ENCODE measurements at places on chromosomes 5 and 9.

DNA sequence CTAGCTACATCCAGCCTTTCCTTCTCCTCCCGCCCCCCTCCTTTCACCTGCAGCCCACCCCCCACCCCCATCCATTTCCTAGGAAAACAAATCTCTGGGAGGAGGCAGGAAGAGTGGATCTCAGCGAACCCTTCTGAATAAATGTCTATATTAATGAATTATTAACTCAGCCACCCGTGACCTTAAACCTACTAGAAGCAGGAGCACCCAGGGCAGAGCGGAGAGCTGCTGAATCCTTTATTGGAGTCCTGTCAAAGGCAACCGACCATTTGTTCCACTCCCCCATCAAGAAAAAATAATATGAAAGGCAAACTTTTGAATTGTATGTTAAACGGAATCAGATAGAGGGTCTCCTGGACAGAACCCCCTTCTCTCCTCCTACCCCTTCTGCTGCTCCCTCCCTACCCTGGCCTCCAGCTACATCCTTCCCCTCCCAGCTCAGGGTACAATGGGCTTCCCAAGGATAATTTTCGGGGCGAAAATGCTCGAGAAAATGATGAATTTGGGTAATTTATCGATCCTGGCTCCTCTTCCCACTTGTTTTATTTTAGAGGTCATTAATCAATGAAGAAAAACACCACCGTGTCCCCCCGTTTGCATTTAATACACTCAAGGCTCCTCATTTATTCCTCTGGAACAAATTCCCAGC is 3.3 kb upstream of the PRDM6 start:
- DNase-seq = no peak

DNA sequence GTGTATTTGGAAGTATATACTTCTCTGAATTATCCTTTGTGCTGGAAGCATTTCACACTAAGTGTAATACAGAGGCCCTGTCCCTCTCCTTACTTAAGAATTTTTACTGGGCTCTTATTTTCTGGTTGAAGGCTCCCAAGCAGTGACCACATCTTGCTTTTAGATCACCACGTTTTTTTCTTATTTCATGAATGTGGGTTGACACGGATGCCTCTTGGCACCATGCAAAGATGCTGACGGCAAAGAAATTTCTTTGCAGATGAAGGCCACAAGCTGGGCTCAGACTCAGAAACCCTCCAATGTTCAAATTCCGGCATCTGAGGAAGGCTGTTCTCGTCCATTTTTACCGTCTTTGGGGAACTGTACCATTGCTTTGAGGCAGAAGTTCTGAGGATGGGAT is 168.5 kb downstream of the HMHB1 start:
- DNase-seq = no peak

DNA sequence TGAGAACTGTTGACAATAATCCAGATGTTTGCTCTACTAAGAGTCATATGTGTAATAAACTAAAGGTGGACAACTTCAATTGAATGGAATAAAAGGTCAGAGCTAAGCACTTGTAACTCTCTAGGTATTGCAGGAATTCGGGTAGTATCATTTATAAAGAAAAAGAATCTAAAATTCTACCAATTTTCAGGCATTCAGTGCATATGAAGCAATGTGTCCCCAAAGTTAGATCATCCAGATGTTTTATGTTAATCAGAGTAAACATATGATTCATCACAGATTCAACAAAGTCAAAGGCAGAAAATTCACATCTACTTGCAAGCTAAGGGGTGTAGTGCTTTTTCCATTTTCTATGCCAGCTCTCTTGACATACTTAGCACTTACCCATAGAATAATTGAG is 477.1 kb downstream of the PDE4D start:
- DNase-seq = no peak

DNA sequence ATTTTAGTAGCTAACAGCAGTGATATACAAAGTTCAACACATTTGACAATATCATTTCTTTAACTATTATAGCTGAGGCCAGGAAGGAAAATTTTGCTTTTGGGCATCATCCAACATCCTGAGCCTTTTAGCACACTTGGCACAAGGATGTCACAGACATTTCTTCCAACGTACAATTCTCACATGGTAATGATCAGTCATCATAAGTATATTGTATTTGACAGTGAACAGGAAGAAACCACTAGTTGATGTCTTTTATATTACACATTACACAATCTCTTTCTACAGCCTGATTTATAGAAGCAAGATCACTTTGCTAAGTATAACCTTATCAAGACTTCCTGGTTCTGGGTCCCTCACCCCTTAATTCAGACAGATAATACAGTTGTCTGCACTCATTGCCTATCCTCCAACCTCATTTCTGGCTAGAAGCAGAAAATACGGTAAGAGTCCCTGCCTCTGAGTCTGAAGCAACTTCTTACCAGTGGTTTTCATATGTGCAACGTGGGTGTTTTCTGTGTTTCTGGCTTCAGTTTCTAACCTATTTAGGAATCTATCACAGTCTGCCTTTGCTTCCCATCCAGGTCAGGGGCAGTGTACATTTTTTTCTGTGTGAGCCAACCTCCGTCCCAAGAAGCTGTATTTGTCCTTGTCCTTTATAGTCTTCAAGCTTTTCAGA is 167.8 kb downstream of the PAM start:
- no peak for DNase-seq

- no peak for DNase-seq
These were observed 1.8 kb downstream of the HACD4 start for GRCh38 chr9:21029661-21030060.

- no peak for DNase-seq
These were observed 16.6 kb downstream of the POU5F2 start for GRCh38 chr5:93724791-93725190.

GRCh38 chr9:79974806-79975422 is 403.1 kb downstream of the TLE4 start:
- DNase-seq = no peak

GRCh38 chr9:93222890-93223259 is 38.9 kb downstream of the WNK2 start:
- no peak for DNase-seq

DNA sequence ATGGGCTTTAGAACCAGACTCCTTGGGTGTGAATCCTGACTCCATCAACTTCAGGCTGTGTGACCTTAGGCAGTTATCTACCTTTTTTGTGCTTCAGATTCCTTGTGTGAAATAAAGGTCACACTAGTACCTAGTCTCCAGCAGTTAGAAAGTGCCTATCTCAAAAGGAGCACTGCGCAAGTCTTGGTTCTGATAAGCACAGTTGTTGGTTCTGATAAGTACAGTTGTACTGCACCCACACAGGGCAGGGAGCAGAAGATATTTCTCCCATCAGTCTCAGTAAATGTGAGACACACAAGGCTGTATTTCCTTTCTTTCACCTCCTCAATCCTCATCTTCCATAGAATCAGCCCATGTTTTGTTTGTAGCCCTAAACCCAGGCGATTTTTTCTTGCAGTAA is 116.6 kb upstream of the DPYSL3 start:
- no peak for DNase-seq

DNA sequence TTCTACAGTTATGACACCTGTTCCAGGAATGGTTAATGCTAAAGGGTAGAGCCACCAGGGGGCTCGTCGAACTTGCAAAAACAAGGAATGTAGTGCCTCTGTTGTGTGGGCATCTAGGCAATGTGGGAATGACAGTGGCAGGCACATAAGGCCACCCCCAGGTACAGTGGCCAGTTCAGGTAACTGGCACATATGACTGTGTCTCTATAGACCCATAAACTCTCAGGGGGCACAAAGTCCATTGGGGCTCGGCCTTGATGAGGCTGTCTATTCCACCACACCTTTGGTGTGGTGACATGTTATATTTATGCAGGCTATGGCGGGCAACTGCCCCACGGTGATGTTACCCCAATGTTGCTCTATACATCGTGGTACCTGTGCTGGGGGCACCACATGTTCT is 59.6 kb upstream of the FAM120A start:
- no peak for DNase-seq

DNA sequence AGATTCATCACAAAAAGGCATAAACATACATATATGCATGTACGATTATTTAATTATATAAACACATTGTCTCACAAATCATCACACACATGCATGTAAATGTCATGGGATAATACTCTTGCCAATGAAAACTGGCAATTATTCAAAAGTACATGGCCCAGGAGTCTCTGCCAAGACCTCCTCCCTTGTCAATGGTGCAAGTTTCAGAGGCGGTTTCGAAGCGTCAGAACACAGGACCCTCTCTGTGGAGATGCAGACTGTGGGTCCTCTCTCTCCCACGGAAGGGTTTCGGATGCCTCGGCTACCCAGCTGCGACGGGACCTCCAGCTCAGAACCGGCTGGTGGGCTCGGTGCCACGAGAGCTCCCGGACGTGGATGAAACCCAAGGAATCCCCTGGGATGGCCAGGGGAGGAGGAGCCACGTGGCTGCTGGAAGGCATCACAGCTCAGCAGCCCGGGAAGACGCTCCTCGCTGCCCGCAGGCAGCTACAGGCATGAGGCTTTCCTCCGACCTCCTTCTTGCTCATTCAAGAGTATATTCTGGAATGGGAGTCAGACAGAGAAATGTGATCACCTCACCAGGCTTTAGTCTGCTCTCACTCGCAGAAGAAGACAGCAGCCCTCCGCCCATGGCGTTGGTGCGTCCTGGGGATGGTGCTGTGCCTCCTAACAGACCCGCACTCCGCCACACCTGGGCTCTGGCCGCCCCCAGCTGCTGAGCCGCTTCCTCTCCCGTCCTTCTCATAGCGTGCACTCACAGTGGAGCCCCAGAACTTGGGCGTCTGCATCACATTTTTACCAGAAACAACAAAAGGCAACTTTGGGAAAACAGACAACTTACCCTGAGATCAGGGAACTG is 308.8 kb downstream of the IRX2 start:
- DNase-seq = no peak

DNA sequence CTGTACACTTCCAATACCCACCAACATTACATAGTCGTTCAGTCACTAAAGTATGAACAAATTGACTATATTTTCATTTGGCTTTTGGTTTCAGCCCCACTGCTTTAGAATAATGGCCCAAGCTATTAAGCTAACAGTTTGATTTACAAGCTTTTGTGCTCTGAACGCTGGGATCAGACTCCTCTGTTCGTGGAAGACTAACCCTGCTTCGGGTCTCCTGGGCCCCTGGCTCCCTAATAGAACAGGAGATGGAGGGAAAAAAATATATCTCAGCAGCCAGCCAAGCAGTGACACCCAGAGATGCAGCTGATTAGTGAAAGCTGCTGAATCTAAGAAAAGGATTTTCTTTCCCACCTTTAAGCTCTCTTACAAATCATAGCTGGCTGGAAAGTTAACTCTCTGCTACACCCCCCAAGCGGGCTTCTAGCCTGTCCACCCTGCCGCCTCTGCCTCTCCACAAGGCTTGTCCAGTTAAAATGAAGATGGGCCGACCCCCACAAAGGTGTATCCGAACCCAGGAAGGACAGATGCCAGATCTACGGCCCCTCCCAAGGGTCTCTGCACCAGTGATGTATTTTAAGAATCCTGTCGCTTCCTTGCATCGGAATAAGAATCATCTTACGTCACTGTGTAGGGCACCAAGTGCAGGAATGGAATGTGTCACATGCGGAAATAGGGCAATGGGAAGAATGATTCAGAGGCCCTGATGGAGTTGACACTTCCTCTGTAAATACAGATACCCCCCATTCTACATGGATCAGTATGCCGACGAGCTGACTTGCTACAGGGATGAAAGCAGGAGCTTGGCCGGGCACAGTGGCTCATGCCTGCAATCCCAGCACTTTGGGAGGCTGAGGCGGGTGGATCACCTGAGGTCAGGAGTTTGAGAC is 33.4 kb upstream of the BARHL1 start:
- DNase-seq = no peak

GRCh38 chr9:6598249-6598725 is 47.2 kb downstream of the GLDC start:
- DNase-seq = peak; percentile 14

GRCh38 chr5:155485386-155485785 is 471.8 kb downstream of the KIF4B start:
- DNase-seq = no peak

GRCh38 chr5:42277293-42277692 is 145.9 kb upstream of the GHR start:
- no peak for DNase-seq

- no peak for DNase-seq
These were observed 187.7 kb upstream of the RGMB start for GRCh38 chr5:98585661-98586310.
